ENCODE measurements at places on chromosomes 5 and 9.

GRCh38 chr5:115202952-115203351, 33.2 kb upstream of the TRIM36 start:
- DNase-seq, result no peak

DNA sequence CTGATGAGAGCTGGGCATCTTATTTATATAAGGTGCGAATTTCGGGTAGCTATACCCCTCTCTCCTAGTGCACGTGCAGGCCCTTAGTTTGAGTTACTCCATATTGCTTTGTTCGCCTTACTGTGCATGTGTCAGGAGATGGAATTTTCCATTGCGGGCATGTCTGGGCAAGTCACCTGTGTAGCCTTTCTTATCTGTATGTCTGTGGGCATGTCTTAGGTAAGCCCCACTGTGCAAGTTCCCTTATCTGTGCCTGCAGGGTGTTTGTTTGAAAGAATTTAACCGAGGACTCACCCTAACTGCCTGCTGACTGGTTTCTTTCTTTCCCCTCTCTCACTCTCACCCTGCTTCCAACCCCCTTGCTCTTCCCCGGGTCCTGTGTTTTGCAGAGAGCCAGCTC, 140.7 kb upstream of the RANBP3L start:
- peak; percentile 92 for DNase-seq

- DNase-seq, result no peak
Measured at GRCh38 chr5:86546582-86546981, 71.2 kb upstream of the COX7C start.

- no peak for DNase-seq
Measured at GRCh38 chr9:104774831-104775573, 11.1 kb downstream of the NIPSNAP3B start.

All from islet precursor cell (in vitro differentiated cells).